Stimulated activated CD4-positive, alpha-beta T cell treated with anti-CD3 and anti-CD28 coated beads, Interleukin-1b, Interleukin-23, amount 100 ng/mL, for 24 hours (primary cell): ENCODE measurements at places on chromosomes 6 and 20.

DNA sequence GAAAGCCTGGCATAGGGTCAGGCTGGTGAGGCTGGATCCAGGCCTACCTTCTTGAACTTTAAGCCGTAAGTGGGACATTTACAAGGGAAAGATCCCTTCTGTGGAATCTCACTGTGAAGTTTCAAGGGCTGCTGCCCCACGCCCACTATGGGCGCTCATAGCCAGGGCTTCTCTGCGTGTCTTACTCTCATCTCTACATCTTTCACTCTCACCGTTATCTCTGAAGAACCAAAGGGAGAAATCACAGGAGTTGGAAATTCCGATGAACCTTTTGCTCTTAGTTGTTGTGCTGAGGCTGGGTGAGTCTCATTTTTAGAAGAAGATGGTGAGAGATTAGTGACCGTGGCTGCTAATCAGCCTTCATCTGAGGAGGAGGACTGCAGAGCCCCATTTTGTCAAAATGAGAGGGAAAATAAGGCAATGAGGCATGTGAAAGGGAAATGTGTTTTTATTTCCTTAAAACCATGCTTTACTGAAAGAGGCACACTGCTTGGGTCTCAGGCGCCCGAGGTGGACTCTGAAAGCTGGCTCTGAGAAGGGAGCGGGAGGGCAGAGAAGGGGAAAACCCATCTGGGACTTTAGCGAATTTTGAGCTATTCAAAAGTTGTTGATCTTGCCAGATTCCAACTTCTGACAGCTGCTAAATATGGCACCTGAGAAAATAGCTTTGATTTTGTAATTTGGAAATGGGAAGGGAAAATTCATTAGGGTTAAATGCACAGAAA lies 301.5 kb downstream of the CLIC5 start:
- DNase-seq = no peak

- DNase-seq = no peak
These were observed 877.8 kb downstream of the EPHA7 start for GRCh38 chr6:92541448-92542060.

DNA sequence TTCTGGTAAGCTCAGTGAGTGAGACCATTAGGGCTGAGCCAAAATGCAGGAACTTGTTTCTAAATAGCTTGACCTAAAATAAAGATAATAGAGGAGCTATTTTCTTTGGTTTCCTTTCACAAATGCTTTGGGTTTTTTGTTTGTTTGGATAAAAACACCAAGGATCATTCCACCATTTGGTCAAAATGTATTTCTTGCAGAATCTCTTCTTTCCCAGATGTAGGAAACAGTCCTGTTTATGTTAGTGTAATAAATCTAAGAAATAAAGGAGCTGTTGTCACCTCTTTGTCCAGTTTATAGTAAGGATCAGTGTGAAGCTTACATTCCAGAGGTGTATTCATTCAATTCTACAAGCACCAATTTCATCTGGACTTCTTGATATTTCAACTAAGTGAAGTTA lies 297.8 kb downstream of the GJA1 start:
- no peak for DNase-seq

DNA sequence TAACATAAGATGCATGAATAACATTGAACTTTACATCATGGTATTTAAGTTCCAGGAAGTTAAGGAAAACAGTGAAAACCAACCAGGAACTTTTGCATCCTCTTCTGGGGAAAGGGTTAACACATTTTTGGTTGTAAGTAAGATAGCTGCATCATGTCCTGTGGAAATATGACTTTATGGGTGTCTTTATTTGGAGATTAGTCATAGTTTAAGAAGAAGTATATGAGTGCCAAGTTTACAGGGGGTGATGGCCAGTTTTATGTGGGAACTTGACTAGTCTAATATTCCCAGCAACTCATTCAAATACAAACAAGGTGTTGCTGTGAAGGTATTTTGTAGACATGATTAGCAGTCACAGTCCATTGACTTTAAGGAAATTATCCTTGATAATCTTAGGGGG lies 78.0 kb downstream of the PDE10A start:
- DNase-seq = no peak

DNA sequence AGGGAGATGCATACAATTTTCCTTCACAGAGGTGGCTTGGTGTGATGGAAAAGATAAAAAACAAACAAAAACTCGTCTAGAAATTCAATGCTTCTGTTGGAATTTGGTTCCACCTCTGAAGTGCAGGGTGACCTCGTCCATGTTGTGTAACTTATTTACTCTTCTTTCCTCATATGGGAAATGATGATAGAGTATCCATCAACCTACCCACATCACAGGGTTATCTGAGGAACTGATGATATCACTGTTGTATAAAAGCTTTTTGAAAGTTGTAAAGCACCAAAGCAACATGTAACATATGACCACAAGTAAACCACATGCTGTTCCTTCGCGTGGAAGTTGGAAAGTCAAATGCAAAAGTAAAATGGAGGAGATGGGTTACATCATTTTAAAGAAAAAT lies 212.0 kb upstream of the SGK1 start:
- no peak for DNase-seq

- no peak for DNase-seq
These were observed 33.2 kb downstream of the ANKS1A start for GRCh38 chr6:34922177-34922663.

DNA sequence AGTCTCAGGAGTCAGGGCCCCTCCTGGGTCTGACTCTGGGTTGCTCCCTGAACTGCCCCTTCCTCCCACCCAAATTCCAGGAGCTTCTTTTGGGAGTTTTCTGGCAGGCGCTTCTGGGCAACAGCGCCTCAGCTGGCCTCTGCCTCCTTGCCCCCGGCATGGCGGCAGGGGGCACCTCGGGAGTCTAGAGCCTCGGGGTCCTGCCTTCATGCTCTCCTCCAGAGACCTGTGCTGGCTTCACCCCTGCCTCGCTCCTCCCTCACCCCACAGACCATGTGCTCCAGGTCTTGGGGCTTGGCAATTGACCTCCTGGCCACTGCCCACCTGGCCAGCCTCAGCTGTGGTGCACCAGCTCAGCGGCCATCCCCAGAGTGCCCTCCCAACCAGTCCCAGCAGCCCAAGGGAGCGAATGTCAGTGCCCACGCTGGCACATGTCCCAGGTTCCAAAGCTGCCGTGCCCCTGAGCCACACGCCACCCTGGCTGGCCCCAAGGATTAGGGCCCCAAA lies 43.4 kb downstream of the SRC start:
- no peak for DNase-seq

DNA sequence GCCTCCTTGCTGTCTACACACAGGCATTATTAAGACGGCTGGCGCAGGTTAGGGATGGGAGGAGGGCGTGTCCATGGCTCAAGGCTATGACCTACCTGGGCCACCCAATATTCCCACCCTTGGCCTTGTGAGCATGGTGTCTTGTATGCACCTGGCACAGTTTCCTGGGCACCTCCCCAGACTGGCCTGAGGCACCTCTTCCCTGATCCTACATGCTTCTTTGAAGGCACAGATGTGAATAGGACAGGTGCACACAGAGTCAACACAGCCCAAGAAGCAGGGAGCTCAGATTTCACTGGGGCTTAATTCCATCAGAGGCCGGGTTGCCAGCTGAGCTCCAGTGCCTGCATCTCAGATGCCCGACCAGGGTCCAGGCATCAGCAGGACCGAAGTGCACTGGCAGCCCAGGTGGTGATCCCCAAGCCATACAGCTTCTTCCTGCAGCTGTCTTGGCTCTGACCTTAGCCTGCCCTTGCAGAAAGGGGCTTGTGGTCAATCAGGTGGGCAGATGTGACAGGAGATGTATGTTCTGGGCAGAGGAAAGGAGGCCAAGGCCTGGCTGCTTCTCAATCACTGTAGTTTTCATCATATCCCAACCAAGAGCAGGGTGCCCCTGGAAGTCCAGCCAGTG lies 287.7 kb downstream of the CLIC5 start:
- no peak for DNase-seq

- DNase-seq = no peak
These were observed 13.2 kb upstream of the ASXL1 start for GRCh38 chr20:32344835-32345506.

DNA sequence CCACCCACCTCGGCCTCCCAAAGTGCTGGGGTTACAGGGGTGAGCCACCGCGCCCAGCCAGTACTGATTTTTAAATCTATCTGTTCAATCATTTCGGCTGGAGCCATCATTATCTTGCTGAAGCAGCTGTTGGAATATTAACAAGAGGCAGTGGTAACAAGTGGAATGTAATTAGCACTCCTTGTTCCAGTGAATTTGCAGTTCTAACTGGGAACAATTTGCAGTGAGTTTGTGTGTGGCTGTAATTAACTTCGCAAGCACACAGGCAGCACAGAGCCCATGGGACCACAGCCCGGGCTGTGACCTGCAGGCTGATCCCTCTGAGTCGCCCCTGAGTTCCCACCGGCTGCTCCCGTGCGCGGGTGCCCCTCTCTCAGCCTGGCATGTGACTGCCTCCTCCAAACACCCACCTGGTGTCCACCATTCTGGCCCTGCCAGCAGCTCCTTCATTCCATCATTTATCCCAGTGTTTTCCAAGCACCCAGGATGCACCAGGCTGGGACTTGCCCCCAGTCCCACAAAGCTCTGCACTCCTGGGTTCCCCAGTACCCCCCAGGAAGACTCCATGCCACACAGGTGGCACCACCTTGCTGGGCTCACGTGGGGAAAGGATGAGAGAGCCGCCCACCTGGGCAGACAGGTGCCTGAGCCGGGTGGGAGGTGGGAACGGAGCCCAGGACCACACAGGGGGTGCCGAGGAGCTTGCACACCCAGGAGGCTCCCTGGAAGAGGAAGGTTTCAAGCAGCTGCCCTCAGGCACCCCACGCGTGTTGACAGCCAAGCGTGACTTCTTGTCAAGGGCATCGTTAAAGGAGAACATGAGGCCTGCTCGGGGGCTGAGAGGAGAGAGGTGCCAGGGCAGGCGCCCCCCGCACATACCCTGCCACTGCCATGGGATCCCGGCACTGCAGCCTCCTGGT lies 75.2 kb downstream of the YTHDF1 start:
- no peak for DNase-seq

DNA sequence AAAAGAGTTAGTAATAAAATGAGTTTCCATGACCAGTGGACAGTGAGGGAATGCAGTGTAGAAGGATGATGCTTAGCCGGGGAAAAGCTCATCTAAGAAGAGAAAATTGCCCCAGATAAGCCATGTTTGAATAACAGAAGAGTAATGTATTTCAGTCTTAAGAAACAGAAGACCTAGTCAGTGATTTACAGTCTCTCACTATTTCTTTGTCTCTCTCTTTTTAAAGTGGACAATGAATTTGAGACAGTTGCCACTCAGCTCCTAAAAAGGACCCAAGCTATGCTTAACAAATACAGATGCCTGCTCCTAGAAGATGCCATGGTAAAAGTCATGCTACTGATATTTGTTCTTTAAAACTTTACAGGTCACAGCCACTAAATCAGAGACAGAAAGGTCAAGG lies 19.4 kb upstream of the RPL7L1 start:
- no peak for DNase-seq

DNA sequence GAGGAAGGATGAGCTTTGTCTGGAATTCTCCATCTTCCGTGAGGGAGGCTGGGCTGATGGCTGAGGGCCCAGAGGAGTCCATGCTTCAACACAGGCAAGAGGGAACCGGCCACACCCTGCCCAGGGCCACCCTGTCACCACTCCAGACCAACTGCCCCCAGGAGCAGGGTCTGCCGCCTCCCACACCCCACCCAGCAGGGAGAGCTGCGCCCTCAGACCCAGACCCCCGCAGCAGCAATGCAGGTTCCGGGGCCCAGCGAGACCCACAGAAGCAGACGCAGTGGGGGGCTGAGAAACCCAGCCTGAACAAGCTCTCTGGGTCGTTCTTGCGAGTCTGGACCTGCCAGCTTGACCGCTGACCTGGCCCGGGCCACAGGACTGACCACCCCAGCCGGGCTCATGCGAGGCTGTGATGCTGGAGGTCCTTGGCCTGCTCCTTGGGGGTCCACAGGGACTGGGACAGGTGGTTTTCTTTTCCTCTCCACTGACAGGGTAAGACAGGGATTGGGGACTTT lies 25.0 kb downstream of the FRMD1 start:
- DNase-seq = no peak

DNA sequence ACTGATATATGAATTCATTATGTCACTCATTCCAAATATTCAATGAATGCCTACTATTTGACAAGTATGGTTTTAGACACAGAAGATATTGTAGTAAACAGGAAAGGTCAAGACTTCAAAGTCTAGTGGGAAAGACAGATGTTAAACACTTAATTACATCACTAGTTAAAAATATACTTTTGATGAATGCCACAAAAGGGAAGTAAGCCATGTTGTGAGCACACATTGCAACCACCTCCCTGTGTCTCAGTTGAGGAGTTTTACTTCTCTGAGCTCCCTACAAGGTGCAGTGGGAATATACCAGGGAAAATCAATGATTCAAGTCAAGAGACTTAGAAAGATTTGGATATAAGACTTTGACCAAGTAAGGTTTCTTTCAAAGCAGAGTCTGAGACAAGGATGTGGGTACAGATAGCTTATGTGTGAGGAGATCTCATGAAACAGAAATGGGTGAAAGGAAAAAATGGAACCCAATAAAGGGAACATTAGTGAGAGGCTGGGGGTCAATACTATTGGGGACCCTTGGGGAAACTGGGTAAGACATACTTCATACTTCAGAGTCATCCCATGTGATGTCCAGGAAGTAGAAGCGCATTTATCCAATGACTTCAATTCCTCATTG lies 503.7 kb downstream of the KIF16B start:
- no peak for DNase-seq

DNA sequence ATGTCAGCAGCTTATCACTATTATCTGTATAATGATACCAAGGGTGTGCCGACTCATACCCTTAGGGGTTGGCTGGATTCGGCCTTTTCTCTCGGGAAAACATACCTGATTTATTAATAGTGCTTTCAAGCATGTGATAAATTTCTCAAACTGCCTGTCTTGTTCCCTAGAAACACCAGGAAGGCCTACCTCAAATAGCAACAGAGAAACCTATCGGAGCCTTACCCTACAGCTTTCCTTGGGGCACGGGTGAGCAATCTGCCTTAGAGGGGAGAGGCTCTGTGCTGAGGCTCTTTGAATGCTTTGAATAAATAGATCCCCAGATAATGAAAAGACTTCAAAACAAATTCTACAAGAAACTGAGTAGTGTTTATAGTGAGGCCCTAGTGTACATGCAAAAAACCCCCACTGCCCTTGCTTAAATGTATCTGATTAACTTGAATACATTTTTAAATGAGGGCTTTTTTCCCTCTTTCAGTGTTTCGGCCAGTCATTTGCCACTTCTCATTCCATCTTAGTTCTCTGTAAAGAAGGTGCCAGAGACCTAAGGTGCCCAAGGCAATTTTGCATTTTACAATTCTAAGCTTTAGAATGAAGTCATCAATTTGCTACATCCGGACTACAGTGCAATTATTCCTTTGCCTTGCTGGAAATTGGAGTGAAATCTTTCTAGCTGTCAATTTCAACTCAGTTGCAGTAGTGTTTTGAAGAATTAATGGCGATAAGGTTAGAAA lies 320.1 kb downstream of the ESR1 start:
- DNase-seq = no peak

GRCh38 chr6:42168650-42169049 lies 4.5 kb upstream of the GUCA1A start:
- DNase-seq = no peak
